ENCODE measurements at places on chromosomes 4 and X.
A peak's percentile ranks its signal among the peaks of the same experiment; 100 is the strongest.

DNA sequence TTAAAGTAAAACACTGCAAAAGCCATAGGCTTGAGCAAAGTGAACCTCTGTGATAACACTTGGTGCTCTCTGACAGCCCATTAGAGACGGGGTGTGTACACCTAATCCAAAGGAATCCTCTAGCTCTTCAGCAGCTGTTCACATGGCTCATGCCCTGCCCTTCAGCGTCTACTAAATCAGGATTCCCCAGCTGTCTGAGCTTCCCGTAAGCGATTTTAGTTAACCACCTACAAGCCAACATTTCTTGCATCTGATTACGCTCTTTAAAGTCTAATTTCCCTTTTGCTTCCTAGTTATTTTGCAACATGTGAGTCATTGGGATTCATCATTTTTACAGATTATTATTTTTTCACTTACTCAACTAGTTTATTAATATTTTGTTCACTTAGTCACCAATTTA, 6.5 kb downstream of the DMD start:
- no peak for DNase-seq

GRCh38 chr4:132737344-132737743, 411.8 kb upstream of the PCDH10 start:
- DNase-seq: no peak

DNA sequence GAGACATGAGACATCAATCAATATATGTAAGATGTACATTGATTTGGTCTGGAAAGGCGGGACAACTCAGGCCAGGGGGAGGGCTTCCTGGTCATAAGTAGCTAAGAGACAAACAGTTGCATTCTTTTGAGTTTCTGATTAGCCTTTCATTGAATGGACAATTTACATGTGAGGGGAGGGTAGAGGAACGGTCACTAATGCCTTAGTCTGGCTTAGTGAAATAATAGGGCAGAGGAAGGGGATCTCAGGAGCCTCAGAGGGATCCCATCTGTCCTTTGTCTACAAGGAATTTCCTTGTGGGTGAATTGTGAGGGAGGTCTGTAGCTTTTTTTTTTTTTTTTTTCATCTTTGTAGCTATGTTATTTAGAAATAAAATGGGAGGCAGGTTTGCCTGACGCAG, 88.3 kb downstream of the GK start:
- DNase-seq: no peak

DNA sequence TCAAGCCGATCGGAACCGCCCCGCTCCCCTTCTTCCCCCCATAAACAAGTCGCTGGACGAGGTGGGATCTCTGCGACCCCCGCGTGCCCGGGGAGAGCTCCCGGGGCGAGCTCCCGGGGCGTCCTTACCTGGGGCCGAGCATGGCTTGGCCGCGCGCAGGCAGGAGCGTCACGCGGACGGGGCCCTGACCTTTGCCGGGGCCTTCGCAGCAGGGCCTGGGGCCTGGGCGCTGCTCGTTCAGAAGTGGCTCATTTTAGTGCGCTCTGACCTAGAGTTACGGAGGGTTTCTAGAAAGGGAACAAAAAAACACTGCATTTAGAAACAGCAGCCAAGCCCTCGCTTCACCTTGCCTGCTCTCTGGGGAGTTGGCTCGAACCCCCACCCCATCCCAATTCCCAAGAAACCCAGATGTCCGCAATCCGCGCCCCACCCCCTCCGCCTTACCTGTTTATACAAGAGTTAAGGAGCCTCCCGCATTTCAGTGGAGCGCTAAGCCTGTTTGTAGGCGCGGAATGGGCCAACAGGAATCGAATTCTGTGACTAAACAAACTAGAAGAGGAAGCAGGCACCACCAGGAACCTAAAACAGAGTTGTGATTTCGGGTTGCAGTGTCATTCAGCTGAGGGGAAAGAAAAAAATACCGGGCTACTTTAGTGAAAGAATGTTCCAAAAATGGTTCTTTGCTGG, 814 bp upstream of the RBM47 start:
- DNase-seq: peak; percentile 54

- DNase-seq: no peak
These were observed 315.7 kb downstream of the FBXW7 start for GRCh38 chr4:152220201-152220666.

GRCh38 chr4:110480031-110480549, 4.1 kb downstream of the ENPEP start:
- DNase-seq: no peak

GRCh38 chr4:109559625-109559982, 442 bp upstream of the MCUB start:
- DNase-seq: no peak

GRCh38 chrX:42434458-42435166, 343.4 kb downstream of the PPP1R2C start:
- DNase-seq: no peak

- no peak for DNase-seq
These were observed 219.8 kb upstream of the FAT1 start for GRCh38 chr4:186943411-186943810.

DNA sequence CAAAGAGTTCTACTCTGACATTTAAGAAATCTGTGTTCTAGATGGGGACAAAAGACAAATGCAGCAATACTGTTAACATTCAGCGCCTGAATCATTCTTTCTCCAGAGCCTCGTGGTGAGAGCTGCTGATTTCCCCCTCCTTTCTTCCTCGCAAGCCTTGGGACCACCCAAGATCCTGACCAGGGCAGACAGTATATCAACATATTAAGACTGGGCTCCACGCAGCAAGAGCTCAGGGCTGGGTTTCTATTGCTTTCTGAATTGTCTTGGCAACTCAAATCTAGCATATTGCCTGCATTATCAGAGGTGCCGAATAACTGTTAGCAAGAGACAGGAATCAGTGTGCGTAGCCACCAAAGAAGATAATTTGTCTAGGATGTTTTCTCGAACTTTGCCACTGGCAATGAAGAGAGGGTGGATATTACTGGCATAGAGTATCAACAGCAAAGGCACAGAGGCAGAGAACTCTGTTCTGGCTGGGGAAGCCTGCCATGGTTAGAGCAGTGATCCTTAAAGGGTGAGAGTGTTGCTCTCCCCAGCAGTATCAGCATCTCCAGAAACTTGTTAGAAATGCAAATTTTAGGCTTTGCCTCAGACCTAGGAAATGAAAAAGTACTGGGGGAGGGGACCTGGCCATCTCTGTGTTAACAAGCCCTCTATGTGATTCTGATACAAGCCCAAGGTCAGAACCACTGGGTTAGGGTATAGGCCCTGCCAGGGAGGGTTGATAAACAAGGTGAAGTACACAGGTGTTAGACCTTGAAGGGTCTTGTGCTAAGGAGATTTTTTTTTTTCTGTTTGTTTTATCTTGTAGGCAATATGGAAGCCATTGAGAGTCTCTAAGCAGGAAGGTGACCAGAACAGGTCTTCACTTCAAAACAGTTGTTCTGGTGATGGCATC, 46.2 kb upstream of the MID1IP1 start:
- no peak for DNase-seq

- no peak for DNase-seq
These were observed 116.6 kb upstream of the FRMPD4 start for GRCh38 chrX:12021698-12022097.

- no peak for DNase-seq
These were observed 55.0 kb upstream of the SPP1 start for GRCh38 chr4:87920478-87920877.

DNA sequence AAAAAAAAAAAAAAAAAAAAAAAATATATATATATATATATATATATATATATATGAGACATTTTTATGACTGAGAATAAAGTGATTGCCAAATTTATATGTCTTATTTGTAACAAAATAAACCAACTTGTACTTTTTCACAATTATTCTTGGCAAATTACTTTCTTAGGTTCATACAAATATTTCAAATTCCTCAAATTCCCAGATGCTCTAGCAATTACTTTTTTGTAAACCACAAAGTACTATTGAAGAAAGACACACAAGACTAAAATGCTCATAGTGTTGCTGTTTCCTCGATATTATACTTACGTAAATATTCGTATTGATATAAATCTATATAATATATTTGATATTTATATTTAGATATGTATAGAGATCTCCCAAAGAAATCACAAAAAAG, 390.0 kb downstream of the FAT4 start:
- no peak for DNase-seq

DNA sequence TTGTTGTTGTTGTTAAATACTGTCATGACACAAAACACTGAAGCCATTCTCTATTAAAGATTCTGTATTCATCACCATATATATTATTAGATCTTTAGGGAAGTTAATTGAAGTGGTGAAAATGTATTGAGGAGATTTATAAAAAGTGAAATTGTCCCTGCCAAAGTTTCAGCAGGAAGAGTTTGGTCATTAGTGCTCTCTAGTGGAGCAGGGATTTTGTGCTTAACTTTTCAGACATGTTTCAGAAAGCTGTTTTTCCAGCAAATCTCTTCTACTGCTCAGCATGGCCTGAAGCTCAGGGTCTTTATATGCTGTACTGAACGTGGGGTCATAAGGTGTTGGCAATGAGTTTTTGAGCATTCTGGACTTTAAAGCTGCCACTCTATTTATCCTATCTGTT, 36.7 kb upstream of the CXXC4 start:
- DNase-seq: no peak

Data from CD4-positive, alpha-beta T cell treated with Interleukin-4 for 1 hour (primary cell).